ENCODE measurements at places on chromosomes 13 and 19.

GRCh38 chr13:113508521-113509254 is 18.2 kb upstream of the DCUN1D2 start:
- DNase-seq = no peak

GRCh38 chr13:33543089-33543459 is 257.5 kb upstream of the STARD13 start:
- no peak for DNase-seq

- DNase-seq = peak; percentile 31
Observed at GRCh38 chr19:16328824-16329482, 4.3 kb downstream of the KLF2 start.

DNA sequence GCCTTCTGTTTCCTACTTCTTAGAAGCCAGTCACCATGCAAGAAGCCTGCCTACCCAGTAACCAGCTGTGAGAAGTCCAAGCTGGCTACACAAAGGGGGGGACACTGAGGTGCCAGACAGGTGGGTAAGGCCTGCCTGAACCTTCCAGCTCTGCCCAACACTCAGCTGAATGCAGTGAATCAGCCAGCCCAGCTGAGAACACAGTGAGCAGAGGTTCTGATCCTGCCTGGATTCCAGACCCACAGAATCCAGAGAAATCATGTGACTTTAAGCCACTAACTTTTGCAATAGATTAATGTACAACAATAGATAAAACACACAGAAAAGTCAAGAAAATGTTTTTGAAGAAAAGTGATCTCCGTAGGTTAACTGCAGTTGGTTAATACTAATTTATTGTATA is 151.7 kb downstream of the EFNB2 start:
- no peak for DNase-seq

GRCh38 chr19:33866696-33867095 is 70.0 kb downstream of the KCTD15 start:
- no peak for DNase-seq

GRCh38 chr13:26759907-26760831 is at the start of gene GPR12:
GPR12 (minus strand) TSS chr13:26760786; CDS start chr13:26759827, 959 bp downstream.
- no peak for DNase-seq

DNA sequence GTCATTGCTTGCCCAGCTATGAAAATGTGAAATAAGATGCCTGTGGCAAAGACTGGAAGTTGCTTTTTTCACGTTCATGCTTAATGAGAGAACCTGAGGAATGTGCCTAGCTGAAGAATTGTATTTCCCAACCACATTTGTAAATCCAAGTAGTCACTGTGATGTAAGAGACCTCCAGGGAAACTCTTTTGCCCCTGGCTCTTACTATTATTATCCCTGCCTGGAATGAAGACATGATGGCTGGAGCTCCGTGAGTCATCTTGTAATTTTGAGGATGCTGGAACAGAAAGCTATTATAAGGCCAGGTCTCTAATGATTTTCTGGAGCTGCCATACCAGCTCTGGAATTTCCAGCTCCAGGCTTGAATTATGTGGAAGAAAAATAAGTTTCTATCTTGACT is 894.3 kb downstream of the DIAPH3 start:
- no peak for DNase-seq

DNA sequence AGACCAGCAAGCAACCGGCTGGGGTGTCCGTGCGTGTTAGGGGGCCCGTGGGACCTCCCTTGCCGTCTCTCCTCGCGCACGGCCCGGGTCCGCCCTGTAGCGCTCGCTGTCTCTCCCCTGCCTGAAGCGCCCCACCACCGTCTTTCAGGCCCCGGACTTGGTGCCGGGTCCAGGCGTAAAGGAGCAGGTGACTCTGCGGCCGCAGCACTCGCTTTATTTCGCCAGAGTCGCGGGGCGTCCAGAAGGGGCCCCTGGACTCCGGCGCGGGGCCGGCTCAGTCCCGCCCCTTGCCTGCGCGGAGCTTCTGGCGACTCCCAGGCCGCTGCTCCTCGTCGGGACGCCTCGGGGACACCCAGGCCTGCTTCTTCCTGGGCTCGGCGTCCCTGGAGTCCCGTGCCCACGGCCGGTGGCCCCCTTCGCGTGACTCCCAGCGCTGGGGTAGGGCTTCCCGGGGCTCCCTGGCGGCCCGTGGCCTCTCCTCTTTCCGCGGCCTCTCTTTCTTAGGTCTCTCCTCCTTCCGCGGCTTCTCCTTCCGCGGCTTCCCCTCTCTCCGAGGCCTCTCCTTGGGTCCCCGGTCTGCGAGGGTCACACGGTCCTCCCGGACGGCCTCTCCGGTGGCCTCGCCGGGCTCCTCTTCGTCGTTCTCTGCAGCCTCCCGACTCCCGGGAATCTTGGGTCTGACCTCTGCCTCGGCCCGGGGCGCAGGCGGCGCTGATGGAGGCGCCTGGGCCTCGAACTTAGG is 3.1 kb downstream of the AMH start:
- no peak for DNase-seq

GRCh38 chr19:17536955-17537354 is 18.5 kb upstream of the COLGALT1 start:
- DNase-seq = no peak

DNA sequence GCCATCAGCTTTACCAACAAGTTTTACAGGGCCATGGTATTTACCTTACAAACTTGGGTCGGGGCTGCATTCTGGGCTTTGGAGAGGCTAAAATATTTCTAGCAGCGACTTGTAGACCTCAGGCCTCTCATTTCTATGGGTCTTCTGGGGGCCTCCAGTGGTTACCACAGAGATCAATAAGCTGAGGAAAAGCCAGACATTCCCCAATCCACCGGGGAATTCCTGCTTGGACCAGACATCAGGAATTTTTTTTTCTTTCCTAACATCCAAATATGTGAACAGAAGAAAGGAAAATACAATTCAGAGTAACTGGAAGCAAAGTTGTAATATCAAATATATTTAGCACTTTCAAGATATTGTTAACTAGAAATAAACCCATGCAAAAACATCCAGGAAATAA is 1.5 kb downstream of the DZIP1 start:
- DNase-seq = no peak

DNA sequence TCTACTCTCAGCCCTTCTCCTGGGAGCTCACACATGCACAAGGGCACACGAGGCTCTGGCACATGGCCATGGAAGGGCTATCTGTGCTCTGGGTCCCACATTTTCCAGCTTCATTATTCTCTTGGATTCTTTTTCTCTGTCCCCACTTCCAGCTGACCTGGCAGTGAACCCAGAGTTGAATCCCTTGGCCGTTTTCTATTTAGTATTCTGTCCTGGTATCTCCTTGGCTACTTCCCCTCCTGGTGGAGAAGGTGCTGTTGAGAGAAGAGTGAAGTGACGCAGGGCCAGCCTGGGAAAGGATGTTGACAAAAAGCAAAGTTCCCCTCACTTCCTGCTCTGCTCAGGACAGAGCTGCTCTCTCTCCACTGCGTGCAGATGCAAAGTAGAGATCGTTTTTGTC is 303.1 kb downstream of the IRS2 start:
- DNase-seq = no peak

GRCh38 chr13:77544355-77544754 is 8.8 kb downstream of the SCEL start:
- no peak for DNase-seq

- no peak for DNase-seq
Observed at GRCh38 chr13:24323036-24323738, 13.8 kb downstream of the C1QTNF9 start.

- no peak for DNase-seq
Observed at GRCh38 chr13:19362946-19363510, 181.4 kb upstream of the TUBA3C start.

DNA sequence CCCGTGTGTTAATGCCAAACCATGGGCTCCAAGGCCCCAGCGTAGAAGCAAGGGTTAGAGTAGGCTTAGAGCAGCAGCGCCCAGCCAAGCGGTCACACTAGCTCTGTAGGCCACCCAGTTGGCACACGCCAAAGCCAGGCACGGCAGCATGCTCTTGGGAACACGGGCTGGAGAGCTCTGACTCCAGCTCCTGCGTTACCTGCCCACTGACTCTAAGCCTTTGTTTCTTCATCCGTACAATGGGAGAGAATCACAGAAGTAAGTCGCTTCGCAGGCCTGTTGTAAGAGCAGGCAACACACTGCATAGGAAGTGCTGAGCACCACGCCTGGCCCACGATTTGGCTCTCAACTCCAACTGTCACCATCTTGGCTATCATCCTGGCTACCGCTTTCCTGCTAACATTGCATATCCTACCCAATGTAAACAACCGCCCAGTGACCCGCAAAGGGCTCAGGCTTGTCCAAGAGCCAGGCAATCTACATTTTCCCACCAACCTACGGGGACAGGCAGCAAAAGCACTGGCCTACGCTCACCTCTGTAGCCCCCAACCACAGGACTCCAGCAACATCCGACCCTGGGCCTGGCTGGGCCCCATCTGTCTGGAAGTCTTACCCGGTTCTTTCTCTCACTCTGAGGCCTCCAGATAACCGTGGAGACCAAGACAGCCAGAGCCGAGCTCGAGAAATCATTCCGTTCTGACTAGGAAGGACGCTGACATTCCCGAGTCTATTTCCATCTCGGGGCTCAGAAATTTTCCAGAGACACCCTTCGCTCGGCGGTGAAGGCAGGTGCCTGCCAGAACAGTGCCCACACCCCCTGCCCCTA is 91.5 kb upstream of the ZNF507 start:
- no peak for DNase-seq

DNA sequence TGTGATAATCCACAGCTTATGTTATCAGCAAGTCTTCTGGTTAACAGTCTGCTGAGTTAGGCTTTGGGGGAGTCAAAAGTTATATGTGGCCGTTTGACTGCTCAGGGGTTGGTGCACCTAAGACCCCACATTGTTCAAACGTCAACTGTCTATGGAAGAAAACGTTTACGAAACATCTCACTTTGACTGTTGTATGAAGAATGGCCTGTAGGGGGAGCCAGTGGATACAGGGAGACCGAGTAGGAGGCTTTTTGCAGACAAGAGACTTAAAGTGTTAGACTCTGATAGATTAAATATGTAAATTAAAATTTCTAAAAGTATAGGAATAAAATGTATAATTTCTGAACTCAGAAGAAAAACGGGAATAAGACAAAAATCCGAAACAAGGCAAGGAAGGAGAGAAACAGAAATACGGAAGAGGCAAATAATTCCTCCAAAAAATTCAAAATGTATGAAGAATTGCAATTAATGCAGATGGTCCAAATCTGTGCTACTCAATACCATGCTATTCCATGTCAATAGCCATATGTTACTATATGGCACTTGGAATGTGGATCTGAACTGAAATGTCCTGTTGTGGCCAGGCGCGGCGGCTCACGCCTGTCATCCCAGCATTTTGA is 37.8 kb downstream of the TNFSF14 start:
- peak; percentile 92 for DNase-seq

- DNase-seq = no peak
Observed at GRCh38 chr19:6322284-6322683, 11.1 kb downstream of the ACER1 start.

DNA sequence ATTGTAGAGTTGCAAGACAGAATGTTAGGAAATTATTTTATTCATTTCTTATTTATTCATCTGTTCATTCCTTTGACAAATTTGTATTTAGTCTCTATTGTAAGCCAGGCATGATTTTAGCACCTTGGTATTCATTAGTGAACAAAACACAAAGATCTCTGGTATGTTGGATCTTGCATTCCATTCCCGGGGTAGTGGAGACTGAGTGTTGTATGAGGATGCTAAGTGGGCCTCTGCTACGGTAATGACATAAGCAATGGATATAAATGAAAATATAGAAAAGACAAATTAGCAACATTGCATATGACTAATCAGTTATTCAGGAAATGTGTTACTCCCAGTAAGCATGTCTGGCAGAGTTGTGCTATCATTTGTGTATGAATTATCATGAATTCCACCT is 449.3 kb downstream of the PCDH17 start:
- DNase-seq = no peak

DNA sequence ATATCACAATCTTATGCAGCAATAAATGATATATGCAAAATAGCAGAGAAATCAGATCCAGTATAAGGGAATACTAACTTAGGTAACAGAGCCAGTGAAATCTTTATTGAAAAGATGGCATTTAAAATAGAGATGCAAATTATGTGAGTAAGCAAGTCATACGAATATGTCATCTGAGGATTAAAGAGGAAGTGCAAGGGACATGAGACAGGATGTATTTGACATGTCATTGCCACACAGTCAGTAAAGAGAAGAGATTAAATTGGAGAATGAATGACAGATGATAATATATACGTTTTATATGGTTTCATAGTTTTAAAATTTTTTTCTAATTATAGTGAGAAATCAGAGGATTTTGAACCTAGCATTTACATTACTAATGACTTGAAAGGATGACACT is 426.4 kb downstream of the SLITRK5 start:
- no peak for DNase-seq

- no peak for DNase-seq
Observed at GRCh38 chr13:105670179-105670990, 865.1 kb downstream of the EFNB2 start.

- no peak for DNase-seq
Observed at GRCh38 chr13:102089177-102089576, 312.7 kb downstream of the FGF14 start.

GRCh38 chr13:40379196-40379595 is 287.2 kb downstream of the FOXO1 start:
- DNase-seq = no peak

DNA sequence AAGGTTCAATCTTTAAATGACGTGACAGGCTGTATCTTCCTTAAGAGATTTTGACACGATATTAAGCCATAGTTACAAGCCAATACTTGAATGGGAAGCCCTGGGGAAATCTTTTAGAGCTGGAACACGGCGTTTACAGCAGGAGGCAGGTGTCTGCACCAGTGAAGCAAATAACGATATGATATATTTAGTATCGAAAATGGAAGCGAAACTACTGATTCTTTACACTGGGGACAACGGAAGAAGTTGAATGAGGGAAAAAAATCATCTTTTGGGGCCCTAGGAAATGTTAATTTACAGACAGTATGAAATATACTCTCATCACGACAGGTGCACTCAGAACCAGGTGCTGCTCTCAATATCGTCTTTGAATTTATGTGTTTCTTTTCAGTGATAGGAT is 793.9 kb upstream of the PCDH20 start:
- no peak for DNase-seq

All from hematopoietic multipotent progenitor cell treated with erythropoietin and hydrocortisone succinate and interleukin-3 and kit ligand, for 8 days (in vitro differentiated cells).